ENCODE measurements at places on chromosomes 7 and 10.

- DNase-seq: no peak
Measured at GRCh38 chr7:95859429-95859828, 87.1 kb downstream of the DYNC1I1 start.

DNA sequence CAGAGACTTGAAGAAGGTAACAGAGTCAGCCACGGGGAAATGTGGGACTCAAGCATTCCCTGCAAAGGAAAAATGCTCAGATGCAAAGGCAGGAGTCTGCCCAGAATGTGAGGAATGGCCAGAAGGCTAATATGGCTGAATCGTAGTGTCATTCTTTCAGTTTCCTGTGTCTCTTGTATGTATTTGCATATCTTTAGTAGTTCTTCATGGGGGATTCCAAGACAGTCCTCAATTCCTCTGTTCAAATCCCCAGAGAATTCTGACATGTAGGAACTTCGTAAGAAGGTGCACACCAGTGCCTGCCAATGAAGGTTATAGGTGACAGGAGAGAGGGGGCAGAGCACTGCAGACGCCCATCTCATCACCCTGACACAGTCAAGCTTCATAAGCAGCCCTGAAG, 154.4 kb downstream of the CACNB2 start:
- DNase-seq: no peak

DNA sequence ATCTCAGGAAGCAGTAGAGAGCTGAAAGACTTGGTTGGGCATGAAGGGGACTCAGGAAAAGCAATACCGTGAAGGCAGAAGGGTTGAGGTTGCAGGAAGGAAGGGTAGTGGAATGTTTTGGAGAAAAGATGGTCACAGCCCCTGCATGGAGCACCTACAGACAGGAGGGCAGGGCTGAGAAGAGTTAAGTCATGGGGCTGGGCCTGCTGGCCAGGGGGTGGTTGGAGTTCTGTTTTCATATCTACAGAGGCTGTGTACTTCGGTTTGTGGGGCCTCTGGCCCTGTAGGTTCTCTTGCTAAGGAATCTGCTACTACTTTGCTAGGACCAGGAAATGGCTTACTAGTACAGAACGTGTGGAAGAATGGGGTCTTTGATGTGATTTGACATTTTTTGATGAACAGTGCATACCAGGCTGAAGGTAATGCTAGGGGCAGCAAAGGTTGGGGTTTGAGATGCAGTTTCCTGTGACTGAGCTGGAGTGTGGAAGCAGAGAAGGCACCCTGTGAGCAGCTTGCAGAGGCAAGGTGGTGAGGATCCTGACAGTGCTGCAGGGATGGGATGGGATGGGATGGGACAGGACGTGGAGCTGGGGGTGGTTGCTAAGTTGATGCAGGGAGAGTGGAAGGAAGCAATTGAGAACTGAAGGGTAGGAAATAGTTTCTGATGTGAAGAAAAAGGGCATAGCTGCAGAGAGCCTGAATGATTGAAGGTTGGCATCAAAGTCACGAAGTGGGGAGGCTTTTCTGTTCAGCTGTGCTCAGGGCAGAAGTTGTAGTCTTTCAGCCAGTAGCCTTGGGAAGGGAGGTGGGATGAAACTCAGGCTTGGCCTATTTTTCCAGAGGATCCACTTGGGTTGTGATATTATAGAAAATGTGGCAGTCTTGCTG, 7.8 kb downstream of the RPS24 start:
- no peak for DNase-seq

DNA sequence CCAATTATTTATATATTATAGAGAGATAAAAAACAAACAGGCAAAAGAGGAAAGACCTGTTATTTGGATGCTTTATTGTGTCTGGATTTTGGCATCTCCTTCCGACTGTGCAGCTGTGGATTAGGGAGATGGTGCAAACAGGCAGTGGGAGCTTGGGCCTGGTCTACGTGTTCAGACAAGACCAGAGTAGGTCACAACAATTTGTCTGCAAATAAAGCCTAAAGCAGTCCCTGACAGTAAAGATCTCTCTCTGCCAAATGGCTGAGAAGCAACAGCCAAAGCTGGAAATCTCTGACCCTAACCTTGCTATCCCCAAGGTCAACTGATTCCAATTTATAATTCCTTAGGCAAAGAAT, 82.0 kb downstream of the ABLIM1 start:
- DNase-seq: no peak

GRCh38 chr7:16063716-16064675, 357.3 kb downstream of the CRPPA start:
- DNase-seq: no peak

- no peak for DNase-seq
Measured at GRCh38 chr7:80929619-80930018, 10.8 kb upstream of the SEMA3C start.

DNA sequence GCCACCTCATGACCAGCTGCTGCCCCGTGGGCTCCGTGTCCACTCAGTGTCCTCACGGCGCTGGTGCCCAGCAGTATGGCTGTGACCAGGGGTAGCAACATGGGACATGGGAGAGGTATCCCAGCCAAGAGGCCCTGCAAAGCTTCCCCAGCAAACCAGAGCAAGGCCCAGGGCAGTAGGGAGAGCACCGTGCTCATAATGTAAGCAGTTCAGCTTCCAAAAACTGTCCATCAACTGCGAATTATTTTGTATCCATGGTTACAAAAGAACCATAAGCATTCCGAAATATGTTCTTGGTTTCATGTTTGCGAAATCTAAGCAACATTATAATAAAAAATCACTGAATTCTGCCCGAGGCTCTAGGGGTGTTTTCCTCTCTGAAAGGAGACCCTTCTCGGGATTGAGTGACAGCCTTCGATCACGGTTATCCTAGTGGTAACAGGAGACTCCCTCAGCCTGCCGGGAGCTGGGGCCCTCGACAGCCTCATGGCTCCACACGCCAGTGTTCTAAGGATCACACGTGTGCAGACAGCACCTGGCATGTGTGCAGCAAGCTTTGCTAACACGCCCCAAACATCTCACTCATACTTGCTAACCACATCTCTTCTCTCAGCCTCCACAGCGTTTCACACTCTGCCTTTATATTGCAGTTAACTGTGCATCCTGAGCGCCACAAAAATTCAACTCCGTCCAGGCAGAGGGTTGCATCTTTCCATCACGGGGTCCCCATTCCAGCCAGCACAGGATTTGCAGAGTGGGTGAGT, 117.6 kb downstream of the DIP2C start:
- DNase-seq: no peak

- no peak for DNase-seq
Measured at GRCh38 chr10:6120691-6121090, 31.9 kb downstream of the RBM17 start.

- DNase-seq: no peak
Measured at GRCh38 chr7:95412075-95412474, 15.9 kb upstream of the PON3 start.

DNA sequence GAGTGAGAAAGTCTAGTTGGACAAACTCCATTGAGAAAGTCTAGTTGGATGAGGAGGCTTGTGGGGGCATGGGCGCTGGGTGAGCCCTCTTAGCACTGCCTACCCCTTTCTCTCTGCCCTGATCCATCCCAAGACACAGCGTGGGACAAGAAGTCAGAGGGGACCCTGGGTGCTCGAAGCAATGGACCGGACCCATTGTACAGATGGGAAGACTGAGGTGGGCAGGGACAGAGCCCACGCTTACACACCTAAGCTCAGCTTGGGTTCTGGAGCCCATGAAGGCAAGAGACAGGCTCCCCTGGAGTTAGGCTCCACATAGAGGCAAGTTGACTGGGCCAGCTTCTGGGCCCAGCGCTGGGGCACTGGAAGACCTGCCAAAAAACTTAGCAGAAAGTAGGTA, 126.8 kb upstream of the TNRC18 start:
- DNase-seq: no peak

GRCh38 chr7:1311406-1312135, 78.9 kb downstream of the UNCX start:
- no peak for DNase-seq

- DNase-seq: no peak
Measured at GRCh38 chr7:117654780-117655179, 175.0 kb downstream of the CFTR start.

- DNase-seq: no peak
Measured at GRCh38 chr10:94324609-94325233, 38.0 kb downstream of the NOC3L start.

DNA sequence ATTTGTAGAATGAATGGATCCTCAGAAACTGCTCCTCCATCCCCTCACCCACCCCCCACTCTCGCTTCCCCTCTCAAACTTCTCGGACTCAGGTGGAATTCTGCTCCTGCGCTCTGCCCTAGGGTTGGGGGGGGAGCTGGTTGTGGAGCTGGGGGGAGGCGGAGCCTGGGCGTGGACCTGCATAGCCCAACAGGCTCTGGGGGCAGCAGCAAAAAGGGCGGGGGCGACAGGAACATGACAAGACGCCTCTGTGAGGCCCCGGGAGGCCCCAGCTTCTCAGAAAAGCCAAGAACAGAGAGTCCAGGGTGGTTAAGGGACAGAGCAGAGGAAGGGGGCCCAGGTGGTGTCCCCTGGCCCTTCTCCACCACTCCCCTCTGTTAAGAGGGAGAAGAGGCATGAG, 3.5 kb downstream of the TSC22D4 start:
- DNase-seq: peak; percentile 24

DNA sequence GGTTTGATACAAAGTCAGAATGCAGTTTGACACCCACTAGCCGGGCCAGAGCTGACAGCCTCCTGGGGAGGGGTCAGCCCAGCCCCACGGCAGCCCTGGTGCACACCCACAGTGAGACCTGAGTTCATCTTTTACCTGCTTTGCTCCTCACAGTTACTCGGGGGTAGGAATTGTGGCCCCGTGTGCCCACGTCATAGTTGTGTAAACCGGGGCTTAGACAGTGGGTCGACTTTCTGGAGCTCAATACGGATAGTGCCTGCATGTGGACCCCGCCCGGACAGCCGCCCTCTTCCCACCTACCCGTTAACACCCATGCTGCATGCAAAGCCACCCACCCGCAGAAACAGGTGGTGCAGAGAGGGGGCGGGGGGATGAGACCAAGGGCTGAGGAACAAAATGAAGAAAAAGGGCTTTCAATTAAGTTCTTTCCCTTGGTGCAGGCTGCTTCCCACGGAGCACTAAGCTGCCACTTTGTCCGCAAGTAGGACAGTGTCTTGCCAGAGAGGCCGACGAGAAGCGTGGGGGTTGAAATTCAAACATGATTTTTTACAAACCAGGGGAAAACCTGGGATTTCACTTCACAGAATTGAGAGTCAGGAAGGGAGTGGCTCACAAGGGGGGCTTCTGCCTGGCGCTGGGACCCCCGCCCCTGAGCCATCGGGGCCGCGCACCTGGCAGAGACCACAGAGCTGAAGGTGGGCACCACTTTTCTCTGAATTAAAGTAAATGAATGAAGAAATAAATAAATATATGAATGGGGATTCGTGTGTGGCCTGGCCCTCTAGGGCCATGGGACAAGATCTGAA, 24.6 kb upstream of the FOXL3 start:
- peak; percentile 20 for DNase-seq

DNA sequence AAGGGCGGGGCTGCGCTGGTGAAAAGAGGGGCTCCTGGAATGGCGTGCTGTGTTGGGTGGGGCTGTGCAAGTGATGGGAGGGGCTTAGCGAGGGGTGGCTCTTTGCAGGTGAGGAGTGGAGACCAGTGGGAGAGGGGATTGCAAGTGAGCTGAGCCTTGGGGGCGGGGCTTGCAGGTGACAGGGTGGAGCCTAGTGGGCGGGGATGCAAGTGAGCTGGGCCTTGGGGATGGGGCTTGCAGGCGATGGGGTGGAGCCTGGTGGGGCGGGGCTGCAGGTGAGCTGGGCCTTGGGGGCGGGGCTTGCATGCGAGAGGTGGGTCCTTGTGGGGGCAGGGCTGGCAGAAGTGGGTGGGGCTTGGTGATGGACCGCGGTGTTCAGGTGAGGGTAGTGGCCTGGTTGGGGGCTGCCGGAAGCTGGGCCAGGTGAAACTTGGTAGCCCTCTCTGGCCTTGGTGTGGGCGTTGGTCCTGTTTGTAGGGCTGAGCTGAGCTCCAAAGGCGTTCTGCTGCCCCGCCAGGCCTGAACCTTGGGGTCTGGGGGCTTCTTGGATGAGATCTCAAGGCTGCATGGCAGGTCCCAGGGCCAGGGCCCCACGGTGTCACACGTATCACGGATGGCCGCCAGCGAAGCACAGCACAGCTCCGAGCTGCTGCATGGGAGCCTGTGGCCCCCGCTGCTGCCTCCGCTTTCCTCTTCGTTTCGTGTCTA, 743 bp upstream of the PITRM1 start:
- no peak for DNase-seq

DNA sequence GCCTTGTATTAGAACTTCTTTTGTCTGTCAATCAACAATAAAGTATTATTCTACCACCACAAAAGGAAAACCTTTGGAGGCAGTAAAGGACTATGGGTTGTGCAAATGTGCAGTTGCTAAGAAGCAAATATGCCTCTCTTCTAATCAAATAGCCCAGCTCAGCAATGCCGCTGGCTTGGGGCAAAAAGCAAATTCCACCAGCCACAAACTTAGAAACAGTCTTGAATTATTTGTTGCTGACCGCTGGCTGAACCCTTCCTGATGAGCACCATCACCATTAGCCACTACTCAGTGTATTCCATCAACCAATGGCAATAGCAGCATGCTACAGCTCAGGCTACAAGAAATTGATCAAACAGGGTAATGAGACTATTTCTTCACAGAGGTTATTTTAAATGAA, 51.0 kb downstream of the SKAP2 start:
- no peak for DNase-seq
